ENCODE measurements at places on chromosomes 6 and 20.
A peak's percentile ranks its signal among the peaks of the same experiment; 100 is the strongest.

GRCh38 chr6:33757113-33757512, 10.4 kb upstream of the IP6K3 start:
- no peak for DNase-seq

- no peak for DNase-seq
Measured at GRCh38 chr6:58290177-58290576, 972.7 kb downstream of the PRIM2 start.

DNA sequence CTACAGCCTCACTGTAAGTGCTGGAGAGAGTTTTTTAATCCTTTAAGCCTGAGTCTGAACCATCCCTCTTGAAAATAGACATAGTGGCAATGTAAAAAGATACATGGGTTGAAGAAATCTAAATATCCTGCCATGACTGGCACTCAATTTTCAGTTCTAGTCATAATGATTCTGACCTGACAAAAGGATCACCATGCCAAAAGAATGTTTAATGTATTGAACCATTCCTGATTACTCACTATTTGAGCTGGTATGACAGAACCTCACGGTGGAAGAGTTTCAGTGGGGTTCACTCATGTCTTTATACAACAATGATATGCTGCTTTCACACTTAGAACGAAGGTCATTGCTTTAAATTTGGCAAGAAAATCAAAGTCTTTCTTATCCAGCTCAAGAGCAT, 93.4 kb downstream of the HIVEP2 start:
- no peak for DNase-seq

DNA sequence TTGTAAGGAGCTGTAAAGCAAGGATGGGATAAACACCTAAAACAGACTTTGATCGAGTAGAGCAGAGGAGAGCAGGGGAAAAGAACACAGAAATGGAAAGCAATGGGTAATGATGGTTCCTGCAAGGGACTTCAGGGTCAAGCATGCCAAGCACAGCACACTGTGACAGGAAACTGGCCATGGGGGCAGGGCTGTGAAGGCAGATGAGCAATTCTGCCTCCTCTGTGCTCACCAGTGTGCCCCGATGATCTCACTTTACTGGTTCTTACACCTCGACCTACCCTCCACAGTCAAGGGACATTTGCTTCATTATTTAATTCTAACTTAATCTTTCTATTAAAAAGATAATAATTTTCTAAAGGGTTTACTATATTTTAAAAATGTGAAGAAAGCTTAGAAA, 21.6 kb upstream of the MYB start:
- DNase-seq, result no peak

GRCh38 chr6:82988930-82989351, 76.7 kb downstream of the UBE3D start:
- no peak for DNase-seq

- DNase-seq, result no peak
Measured at GRCh38 chr6:76466286-76466685, 393.8 kb upstream of the IMPG1 start.

DNA sequence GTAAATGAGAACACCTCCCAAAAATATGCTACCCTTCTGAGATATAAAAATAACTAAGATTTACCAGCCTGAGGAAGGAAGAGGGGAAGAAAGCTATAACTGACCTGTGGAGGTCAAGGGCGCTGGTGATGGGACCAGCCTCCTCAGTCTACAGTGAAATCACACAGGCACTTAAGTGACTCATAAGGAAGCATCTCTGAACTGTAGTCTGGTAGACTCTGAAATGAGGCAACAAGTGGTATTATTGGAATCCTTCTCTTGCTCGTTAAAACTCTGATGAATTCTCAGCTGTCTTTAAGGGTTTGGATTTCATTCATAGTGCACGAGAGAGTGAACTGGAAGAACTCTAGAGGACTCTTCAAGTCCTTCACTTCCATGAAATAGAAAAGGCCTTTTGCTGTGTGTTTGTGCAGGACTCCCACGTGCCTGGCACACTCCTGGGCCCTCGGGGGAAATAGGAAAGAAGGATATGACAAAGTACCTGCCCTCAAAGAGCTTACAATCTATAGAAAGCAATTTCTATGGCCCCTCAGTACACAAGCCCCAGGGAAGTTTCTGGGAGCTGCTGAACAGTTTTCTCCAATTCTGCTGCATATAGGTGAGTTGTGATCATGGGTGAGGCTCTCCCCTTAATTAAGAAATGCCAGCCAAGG, 231.8 kb upstream of the RREB1 start:
- no peak for DNase-seq

GRCh38 chr6:109877028-109878004, 100.8 kb upstream of the GPR6 start:
- DNase-seq, result no peak

GRCh38 chr20:1291191-1291741, 25.2 kb downstream of the SNPH start:
- DNase-seq, result no peak

- DNase-seq, result no peak
Measured at GRCh38 chr6:111646942-111647341, 41.3 kb upstream of the TRAF3IP2 start.

GRCh38 chr6:11346516-11346915, 114.0 kb upstream of the NEDD9 start:
- no peak for DNase-seq

- no peak for DNase-seq
Measured at GRCh38 chr6:26501482-26501986, 1.4 kb downstream of the BTN1A1 start.

DNA sequence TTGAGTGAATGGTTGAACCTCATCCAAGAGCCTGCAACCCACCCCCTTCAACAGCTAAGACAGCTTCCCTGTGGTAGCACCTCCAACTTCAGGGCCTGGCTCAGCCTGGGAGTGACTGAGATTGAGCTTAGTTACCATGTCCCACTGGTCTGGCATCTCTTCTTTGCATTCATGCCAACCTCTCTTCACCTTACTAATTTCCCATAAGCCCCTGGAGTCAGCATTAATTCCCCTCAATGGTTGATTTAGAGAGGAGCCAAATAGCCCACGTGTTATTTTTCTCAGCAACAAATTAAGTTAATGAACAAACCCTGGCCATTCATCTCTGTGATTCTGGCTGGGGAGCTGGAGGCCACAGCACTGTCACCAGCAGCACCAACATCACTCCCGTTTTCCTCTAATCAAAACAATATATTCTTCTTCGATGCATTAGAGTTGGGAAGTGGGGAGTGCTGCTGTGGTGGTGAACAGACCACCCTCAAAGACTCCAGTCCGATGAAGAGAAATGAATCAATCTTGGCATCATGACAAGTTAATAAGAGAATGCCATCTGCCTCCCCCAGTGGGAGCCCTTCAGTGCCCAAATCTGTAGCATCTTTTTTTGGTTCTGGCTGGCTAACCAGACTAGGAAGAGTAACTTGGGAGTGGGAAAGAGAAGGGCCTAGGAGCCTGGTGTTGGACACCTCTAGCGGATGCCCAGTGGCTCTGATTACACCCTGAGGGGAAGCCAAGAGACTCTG, 316.9 kb upstream of the RNF24 start:
- no peak for DNase-seq

DNA sequence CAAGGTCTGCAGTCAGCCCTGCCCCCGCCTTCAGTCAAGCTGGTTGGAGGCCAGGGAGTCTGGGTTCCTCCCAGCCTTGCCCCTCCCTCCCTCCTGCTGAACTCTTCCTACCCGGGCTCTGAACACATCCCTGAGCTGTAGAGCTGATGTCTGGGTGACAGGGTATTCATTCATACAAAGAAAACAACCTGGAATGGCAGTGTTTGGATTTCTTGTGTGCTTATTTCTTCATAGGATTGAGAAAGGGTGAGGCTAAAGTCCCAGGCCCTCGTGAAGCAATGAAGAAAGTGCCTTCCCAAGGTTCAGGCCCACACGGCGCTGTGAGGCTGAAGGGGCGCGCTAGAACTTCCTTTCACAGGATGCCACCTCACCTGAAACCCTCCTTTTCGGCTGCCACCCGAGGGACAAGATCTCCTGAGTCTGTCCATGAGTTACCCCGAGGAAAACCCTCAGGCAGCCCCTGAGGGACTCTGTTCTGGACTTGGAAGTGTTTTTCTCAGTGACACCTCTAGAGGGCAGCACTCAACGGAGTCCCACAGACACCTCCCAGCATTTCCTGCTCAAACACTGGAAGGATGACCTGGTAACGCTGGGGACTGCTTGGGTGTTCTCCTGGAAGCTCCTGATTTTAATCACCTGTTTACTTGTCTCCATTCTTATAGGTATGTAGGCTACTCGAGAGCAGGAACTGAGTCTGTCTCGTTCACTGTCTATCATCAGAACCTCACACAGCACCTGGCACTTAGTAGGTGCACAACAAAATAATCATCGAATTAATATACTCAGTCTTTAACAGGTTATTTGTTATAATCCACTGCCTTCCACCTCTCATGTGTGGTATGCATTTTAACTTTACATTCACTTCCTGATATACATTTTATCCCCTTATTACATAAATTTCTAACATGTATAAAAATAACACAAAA, 11.8 kb upstream of the GSTA1 start:
- peak; percentile 6 for DNase-seq

GRCh38 chr6:25866011-25866410, 8.0 kb downstream of the SLC17A3 start:
- peak; percentile 84 for DNase-seq

DNA sequence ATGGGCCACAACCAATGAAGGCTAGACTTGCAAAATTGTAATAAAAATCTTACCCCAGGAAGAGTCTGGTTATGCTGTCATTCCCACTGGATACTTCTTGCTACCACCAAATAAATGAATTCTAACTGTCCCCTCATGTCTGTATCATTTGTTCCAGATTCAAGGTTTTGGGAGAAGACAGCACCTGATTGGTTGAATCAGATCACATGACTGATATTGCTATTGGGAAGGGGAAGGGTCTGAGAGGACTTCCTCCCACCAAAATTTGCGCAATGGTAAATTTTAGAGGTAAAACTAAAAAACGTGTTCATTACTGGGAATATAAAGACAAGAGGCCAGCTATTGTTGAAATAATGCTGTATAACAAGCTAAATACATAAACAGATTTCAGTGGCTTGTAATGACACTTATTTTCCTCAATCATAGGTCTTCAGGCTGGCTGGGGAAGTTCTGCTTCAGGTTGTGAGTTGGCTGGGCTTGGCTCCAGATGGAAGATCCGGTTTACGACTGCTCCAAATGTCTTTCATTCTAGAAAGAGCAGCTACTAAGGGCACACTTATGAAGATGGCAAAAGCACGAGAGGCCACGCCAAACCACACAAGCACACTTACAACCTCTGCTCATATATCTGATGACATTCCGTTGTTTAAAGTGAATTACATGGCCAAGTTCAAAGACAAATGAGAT, 27.1 kb upstream of the TASP1 start:
- DNase-seq, result no peak

DNA sequence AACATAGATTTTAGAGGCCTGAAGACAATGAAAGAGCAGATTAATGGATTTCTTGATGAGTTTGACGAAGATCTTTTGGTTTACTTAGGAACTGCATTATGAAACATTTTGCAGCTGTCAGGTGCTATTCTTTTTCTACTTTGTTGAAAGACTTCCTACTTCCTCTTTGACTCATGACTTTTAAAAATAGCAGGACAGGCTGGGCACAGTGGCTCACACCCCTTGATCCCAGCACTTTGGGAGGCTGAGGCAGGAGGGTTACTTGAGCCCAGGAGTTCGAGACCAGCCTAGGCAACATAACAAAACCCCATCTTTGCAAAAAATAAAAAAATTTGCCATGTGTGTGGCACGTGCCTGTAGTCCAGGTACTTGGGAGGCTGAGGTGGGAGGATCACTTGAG, 52.0 kb downstream of the ITCH start:
- DNase-seq, result no peak

DNA sequence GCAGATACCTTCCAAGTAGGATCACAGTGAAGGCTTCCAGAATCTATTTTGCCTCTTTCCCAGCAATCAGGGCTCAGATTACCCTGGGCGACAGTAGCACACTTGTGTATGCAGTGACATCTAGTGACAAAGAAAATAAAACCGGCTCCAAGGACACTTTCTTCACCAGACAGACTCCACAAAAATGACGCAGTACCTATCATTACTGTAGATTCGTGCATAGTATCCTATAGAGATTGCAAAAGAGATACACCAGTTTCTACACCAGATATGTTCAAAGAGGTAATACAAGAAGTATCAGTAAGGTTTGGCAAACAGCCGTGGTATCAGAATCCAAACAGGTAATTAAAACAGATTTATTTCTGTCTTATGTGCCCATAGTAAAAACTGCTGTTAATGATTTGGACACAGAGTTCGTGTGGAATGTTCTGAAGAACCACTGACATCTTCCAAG, 600.4 kb upstream of the JAG1 start:
- DNase-seq, result no peak

- no peak for DNase-seq
Measured at GRCh38 chr6:99014061-99014460, 66.3 kb upstream of the FBXL4 start.

DNA sequence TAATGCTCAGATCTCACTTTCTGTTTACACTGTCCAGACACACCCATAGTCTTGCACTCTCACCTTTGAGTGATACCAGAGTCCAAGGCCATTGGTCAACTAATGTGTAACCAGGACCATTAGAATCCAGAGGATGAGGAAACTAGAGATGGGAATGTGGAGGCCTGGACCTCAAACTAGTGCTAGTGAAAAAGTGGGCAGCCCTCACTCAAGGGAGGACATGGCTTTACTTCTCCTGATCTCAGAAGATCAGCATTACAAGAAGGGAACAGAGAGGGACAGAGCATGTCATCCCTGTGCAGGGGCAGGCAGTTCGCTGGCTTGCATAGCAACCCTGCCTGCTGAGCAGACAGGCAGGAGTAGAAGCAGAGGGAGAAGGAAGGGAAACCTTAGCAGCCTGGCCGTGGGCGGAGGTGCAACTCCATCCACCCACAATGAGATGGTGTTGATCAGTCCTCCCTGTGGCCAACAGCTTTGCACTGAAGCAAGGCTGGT, 22.6 kb upstream of the XRN2 start:
- no peak for DNase-seq

GRCh38 chr6:76694795-76695194, 622.3 kb upstream of the IMPG1 start:
- no peak for DNase-seq

- DNase-seq, result no peak
Measured at GRCh38 chr20:56431471-56431870, 19.4 kb downstream of the CASS4 start.

DNA sequence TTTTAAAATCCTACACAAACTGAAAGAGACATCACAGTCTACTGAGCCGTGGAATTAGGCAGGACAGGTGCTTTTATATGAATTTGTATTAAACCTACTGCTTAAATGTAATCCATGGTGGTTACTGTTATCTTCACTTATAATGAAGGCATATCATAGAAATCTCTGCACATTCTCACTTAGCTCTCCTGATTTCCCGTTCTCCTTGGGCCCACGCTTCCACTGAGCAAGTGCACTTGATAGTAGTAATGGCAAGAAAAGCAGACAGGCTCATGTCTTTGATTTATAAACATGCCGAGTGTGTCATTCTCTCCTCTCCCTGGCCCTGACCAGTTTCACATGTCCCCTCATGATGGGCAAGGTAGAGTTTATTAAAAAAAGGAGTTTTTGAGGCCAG, 186.3 kb downstream of the HIVEP2 start:
- DNase-seq, result no peak
